ENCODE measurements at places on chromosomes 11 and 22. TPM values are rescaled to one million over a fixed set of nuclear protein-coding genes. Genes with fewer than 3 reads are reported as not detected.

Gene OR5B21
- 0.32 TPM for total RNA-seq

Gene HSD17B12
- 19.1 TPM for total RNA-seq

Gene APOA4
- not detected for total RNA-seq

Gene KMT2A
- total RNA-seq: 156 TPM

Gene SLC22A25
- not detected for total RNA-seq

Gene HTATIP2
- 18.8 TPM for total RNA-seq

Gene SYT13
- 0.89 TPM for total RNA-seq

DNA sequence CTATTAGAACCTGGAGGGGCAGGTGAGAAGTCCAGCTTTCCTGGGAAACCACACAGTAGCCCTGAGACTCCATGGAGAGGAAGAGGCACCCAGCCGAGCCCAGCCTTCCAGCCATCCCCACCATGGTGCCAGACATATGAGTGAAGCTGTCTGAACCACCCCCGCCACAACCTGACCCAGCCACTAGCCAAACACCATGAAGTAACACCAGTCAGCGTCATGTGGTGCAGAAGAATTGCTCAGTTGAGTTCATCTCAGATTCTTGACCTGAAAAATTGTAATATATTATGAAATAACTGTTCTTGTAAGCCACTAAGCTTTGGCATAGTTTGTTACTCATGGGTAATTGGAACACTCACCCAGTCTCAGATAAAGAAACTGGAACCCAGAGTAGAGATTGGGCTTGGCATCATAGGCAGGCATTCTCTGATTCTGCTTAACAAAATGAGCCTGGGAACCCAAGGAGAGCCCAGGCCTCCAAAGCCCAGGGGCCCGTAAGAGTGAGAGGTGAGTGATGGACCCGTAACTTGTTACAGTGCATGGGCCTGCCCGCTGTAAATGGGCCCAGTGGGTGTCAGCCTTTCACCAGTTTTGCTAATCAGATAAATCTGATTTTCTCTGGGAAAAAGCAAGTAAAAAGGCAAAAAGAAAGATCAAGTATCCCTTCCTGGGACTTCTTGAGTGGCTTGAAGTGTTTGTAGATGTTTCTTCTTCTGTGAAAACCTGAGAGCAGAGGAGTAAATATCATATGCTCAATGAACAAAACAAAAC, 305.5 kb downstream of the DDX10 start:
- DNase-seq: no peak

DNA sequence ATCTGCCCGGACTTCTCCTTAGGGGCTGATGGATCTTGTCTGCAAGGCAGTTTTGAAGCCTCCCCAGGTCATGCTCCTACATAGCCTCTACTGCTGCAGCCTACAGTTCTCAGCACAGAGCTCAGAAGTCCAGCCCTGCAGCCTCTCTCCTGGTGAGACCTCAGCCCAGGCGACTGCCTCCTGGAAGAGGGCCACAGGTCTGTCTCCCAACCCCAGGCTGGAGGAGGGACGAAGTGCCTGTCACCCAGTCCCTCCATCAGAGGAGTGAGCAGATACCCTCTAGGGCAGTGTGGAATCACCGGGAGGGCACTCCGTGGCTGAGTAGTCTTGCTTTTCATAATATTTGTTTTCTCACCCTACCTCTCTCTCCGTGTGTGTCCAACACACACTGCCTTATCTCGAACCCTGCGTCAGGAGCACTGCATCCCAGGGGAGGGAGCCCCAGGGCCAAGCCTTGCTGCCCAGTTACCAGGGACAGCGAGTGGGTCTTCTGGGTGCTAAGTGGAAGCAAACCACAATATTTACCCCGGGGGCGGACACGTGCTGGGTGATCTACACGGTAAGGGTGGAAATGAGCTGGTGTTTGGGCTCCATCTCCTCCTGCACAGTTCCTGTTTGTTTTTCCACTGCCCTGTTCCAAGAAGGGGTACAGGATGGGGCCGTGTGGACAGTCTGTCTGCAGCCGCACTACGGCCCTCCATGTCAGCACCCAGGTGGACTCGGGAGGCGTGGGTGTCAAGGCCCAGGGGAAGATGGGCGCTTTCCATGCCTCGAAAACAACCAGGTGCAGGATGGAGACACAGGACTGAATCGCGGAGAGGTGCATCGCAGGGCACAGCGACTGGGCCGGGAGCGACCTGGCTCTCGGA, 133.7 kb upstream of the HSD17B12 start:
- no peak for DNase-seq

DNA sequence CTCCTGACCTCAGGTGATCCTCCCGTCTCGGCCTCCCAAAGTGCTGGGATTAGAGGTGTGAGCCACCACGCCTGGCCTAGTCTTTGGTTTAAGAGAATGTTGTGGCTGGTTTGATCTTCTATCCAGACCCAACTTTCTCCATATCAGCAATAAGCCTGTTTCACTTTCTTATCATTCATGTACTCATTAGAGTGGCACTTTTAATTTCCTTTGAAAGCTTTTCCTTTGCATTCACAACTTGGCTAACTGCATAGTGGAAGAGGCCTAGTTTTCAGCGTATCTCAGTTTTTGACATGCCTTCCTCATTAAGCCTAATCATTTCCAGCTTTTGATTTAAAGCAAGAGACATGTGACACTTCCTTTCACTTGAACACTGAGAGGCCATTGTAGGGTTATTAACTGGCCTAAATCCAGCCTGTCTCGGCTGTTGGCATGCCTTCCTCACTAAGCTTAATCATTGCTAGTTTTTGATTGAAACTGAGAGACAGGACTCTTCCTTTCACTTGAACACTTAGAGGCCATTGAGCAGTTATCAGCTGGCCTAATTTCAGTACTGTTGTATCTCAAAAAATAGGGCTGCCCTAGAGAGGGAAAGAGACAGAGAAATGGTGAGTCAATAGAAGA, 13.1 kb upstream of the RPL3 start:
- no peak for DNase-seq

DNA sequence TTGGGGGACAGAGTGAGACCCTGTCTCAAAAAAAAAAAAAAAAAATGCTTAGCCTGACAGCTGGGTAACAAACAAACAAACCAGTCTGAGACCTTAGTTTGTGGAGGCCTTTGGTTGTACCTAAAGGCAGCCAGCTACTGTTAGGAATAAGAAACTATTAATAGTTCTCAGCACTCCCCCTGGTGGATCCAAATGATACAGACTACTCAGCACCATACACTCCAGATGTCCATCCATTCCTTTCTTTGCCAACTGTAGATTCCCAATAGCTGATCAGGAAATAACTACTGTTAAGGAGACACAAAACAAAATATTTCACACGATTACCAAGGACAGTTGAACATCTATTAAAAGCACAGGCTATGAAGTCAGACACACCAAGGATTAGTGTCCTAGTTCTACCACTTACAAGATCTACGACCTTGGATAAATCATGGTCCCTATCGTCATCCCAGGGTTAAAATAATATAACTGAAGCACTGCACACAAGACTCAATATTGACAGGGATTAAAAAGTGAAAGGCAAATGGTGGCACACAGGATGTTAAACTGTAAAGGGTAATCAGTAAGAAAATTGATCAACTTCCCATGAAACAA, 17.2 kb downstream of the CLDN25 start:
- DNase-seq: no peak

- no peak for DNase-seq
Measured at GRCh38 chr11:120167659-120168058, 29.7 kb upstream of the TRIM29 start.

- no peak for DNase-seq
Measured at GRCh38 chr11:119652907-119653659, 75.9 kb downstream of the NECTIN1 start.

GRCh38 chr11:14857621-14858020, 34.4 kb downstream of the CYP2R1 start:
- no peak for DNase-seq

GRCh38 chr11:69496631-69497220, 15.3 kb downstream of the LINC01488 start:
- DNase-seq: no peak

DNA sequence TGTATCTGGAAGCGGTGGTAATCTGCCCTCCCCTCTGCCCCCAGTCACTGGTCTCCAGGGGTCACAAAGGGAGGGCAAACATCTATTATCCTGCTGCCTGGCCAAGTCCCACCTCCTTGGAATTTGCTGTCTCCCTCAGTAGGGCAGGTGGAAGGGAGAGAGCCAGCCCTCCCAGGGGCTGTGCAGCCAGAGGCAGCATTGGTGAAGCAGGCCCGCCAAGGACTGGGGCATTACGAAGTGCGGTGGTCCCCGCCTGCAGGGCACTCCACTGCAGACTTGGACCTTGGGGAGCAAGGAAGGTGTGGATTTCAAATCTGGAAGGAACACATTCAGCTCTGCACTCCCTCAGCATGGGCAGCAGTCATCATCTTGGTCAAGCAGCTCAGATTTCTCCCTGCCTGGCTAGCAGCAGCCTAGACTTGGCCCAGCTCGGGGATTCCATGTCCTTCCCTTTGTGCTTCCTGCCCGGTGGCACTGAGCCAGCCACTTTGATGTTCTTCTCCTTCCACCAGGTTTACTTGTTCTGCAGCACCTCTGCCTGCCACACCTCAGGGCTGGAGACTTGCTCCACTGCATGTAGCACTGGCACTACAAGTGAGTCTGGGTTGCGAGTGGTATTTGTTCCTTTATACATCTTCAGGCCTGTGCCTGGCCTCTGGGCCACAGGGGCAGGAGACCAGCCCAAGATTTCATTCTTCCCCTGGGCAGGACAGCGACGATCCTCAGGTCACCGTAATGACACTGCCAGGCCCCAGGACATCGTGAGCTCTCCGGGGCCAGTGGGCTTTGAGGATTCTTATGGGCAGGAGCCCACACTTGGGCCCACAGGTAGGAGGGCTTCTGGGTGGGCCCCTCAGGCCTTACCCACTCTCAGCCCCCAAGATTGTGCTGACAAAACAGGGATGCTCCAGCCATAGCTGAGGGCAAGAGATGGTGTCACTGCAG, 7.4 kb downstream of the ZP1 start:
- no peak for DNase-seq

GRCh38 chr11:62974848-62975522, 9.8 kb downstream of the SLC22A6 start:
- DNase-seq: no peak

DNA sequence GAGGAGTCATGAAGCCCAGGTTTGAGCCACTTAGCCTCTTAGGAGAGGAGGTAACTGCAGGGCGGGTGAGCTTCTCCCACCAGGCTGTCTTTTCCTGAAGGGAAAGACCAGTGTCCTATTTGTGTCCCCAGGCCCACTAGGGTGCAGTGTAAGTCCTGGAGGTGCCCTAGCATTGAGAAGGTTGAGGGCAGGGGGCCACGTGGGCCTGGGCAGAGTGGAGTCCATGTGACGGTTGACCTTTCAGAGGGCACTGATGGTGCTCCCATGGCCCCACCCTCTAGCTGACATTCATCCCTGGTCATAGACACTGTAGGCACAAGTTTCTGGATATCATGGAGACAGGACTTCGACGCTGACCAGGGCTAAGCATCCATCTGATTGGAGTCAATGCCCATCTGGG, 44.1 kb upstream of the TP53I11 start:
- DNase-seq: no peak

DNA sequence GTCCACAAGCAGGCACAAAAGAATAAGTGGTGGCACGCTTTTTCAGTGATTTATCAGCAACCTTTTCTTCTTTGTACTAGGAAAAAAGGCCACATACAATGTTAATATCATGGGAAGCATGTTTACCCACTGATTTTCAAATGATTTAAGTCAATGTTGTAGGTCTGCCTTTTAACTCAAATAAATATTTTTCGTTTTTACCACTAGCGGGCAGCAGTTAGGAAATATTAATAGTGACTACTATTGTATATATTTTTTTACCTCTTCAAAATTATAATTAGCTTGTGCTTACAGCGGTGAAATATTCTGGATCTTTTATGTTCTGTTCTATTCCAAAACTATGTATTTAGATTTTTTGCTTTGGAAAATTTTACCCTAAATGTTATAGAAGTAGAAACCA, 6.4 kb upstream of the SLC17A6 start:
- no peak for DNase-seq

- DNase-seq: no peak
Measured at GRCh38 chr11:38481391-38481790, 1883.4 kb upstream of the RAG2 start.

GRCh38 chr11:134560066-134560465, 148.0 kb upstream of the B3GAT1 start:
- DNase-seq: no peak

- DNase-seq: no peak
Measured at GRCh38 chr22:28443526-28443876, 236.1 kb downstream of the TTC28 start.

DNA sequence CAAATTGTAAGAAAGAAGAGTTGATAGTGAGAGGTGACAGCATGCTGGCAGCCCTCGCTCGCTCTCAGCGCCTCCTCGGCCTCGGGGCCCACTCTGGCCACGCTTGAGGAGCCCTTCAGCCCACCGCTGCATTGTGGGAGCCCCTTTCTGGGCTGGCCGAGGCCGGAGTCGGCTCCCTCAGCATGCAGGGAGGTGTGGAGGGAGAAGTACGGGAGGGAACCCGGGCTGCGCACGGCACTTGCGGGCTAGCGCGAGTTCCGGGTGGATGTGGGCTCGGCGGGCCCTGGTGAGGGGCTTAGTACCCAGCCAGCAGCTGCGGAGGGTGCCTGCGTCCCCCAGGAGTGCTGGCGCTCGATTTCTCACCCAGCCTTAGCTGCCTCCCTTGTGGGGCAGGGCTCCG, 539.7 kb upstream of the CCDC179 start:
- no peak for DNase-seq

- DNase-seq: peak; percentile 20
Measured at GRCh38 chr11:118434553-118435289, 1.6 kb upstream of the KMT2A start.

DNA sequence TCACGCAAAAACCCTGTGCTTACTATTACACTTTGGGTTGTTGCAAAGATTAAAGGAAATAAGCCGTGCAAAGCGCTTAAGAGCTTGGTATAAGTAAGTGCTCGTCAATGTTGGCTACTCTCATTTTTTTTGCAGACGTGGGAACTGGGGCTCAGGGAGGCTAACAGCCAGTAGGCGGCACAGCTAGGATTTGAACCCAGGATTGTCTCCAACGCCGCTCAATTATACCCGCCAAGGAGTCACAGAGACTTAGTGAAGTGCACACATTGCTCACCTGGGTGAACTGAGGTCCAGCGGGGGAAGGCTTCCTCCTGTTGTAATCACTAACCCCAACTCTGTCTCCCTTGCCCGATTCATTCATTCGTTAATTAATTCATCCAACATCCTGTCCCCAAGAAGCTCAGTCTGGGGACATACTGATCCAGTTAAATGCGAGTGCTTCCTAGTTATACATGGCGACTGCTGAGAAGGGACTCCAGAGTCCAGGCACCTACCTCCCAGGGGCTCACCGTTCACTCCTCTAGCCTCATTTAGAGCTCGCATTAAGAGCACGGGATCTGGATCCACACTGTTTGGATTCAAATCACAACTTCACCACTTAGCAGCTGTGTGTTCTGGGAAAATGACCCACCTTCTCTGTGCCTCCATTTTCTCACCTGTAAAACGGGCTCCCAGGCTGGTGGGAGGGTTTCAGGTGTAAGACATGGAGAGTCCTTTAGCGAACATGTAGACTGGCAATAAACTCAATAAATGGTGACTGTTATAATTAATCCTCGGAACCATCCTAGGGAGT, 838 bp upstream of the MTFP1 start:
- DNase-seq: no peak
